ENCODE measurements at places on chromosomes 4 and X.

GRCh38 chrX:152245213-152245612 is 106.8 kb upstream of the MAGEA10 start:
- DNase-seq, result no peak

- DNase-seq, result no peak
These were observed 29.3 kb downstream of the CRMP1 start for GRCh38 chr4:5863461-5864113.

DNA sequence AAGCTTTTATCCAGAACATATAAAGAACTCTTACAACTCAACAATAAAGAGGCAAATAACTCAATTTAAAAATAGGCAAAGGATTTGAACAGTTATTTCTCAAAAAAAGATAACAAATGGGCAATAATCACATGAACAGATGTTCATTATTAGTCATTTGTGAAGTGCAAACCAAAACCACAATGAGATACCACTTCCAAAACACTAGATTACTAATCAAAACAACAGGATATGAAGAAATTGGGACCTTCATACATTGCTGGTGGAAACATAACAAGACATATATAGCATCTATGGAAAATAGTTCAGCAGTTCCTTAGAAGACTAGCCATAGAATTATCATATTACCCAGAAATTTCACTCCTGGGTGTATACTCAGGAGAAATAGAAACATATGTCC is 224.6 kb downstream of the FBXO8 start:
- DNase-seq, result no peak

DNA sequence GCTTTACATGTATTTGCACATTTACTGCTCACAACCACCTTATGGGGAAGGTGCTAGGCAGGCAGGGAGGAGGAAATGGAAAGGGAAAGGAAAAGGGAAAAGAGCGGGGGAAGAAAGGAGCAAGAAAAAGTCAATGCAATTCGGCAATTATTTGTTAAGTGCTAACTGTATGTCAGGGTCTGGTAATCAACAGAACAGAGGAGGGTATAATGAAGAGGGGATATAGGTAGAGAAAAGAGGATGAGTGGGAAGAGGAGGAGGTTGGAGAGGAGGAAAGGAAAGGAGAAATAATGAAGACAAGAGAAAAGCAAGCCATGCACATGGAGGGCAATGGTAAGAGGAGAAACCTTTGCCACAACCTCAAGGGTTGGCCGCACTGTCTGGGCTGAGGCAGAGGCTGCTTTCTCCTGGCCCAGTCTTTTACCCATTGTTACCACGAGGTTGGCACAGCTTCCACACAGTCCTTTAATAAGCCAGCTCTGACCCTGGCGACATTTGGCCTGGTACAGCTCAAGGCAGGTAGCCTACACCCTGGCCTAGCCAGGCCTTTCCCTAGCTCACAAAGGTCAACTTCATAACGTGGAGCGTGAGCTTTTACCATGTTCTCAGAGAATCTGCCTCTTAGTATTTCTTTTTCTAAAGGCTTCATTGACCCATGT is 836 bp downstream of the BTK start:
- DNase-seq, result no peak

GRCh38 chr4:113325876-113326615 is 276.6 kb downstream of the ANK2 start:
- no peak for DNase-seq

DNA sequence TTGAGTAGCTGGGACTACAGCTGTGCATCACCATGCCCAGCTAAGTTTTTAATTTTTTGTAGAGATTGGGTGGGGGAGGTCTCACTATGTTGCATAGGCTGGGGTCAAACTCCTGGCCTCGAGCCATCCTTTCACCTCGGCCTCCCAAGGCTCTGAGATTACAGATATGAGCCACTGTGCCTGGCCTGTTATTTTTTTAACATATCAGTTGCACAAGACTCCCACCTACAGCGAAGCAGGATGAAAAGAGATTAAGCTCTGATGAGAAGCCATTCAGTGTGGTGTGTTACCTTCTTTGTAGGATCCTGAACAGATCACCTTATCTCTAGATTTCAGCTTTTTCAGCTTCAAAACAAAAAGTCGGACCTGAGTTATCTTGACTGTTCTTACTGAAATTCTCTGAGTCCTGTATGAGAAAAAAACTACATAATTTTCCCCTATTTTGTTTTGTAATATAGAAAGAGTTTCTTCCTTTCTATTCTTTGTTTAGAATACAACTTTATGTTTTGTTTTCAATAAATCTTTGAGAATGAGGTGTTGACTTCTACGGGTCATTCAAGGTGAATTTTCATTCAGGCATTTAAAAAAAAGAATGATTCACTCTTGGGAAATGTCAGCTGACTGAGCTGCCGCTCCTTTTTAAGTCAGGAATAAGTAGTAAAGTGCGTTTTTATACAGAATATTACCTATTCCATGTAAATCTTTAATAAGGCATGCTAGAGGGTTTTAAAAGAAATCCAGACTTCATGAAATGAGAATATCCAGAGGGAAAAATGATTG is 134.6 kb downstream of the ARSF start:
- DNase-seq, result no peak

- no peak for DNase-seq
These were observed 239.6 kb upstream of the VCX start for GRCh38 chrX:7603387-7603786.

DNA sequence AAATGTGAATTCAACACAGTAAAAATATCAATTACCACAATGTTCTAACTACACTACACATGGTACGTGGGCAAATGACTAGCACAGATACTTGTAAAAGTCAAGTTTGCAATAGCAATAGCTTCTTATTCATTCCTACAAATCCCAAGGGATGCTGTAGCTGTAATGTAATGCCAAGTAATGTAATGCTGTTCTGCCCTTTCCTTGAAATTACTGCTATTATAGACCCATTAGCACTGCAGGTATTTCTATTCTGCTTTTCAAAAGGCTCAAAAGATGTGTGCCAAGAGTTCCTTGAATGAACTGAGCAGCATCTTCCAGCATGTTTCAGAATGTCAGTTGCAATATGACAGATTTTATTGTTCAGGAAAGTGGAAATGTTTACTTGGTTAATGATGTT is 129.9 kb upstream of the BANK1 start:
- no peak for DNase-seq

GRCh38 chr4:5383191-5383980 is 325.0 kb downstream of the EVC2 start:
- no peak for DNase-seq

GRCh38 chrX:115499112-115499805 is 61.7 kb upstream of the PLS3 start:
- DNase-seq, result no peak

DNA sequence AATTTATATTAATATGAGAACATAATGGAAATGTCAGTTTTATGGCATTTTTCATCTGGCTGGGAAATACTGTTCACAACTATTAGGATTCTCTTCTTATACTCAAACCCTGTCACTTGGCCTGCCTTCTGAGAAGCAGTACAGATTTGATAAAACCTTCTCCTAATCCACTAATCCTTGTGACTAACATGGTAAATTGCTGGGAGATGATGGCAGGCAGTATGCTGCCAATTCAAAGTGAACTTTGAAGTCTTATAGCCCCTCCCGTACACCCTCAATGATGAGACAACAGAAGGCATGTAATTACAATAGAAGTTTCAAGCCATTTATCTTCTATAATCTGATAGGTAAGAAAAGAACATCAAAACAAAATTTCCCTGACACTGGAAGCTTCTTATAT is 36.9 kb downstream of the PAQR3 start:
- DNase-seq, result no peak

GRCh38 chrX:53918702-53919101 is 125.6 kb downstream of the PHF8 start:
- DNase-seq, result no peak

DNA sequence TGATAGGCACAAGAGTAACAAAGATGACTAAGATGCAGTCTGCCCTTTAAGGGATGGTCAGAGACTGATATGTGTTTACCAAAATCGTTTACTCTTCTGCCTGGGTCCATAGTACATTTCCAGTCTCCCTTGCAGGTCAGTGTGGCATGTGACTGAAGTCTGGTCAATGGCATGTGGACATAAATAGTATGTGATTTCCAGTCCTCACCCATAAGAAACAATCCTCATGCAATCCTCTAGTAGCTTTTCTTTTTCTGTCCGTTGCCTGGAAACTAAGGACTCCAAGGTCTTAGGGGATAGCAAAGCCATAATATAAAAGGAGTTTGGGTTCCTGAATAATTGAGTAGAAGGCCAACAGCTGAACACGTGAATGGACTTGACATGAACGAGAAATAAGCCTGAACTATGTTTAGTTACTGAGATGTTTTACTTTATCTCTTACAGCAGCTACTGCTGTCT is 1.1 kb downstream of the SLC9B2 start:
- DNase-seq, result no peak

DNA sequence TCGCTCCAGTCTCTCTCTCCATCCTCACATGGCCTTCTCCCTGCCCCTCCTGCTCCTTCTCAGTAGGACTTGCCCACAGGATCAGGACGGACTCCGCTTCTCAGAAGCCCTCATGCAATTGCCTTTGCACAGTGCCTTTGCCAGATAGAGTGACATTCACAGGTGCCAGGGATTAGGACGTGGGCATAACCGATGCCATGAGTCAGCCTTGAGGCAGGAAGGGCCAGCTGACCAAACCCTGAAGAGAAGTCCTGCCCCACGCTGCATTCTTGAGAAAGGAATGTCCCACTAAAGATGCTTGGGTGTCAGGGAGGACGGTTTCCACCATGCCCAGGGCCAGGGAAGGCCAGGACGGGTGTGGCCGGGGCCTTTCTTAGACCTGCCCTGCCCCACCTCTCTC is 6.6 kb upstream of the GRPEL1 start:
- no peak for DNase-seq

DNA sequence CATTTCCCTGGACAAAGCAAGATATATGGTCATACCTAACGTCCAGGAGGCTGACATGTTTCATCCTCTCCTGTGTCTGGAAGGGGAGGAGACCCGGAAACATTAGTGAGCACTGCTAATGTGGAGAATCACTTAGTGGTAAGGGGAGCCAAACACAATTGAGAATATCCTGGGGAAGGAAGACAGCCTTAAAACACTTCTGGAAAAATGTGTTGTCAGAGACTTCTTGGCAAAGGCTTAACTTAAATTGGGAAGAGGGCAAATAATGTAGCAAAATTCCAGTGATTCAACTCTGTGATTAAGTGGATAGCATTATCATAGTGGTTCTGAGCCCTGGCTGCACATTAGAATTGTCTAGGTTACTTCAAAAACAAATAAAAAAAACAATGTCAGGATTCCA is 39.5 kb downstream of the SPARCL1 start:
- no peak for DNase-seq

GRCh38 chr4:83561381-83561780 is 25.5 kb downstream of the GPAT3 start:
- DNase-seq, result no peak

- DNase-seq, result no peak
These were observed 183.8 kb downstream of the PTTG2 start for GRCh38 chr4:38144031-38144430.

DNA sequence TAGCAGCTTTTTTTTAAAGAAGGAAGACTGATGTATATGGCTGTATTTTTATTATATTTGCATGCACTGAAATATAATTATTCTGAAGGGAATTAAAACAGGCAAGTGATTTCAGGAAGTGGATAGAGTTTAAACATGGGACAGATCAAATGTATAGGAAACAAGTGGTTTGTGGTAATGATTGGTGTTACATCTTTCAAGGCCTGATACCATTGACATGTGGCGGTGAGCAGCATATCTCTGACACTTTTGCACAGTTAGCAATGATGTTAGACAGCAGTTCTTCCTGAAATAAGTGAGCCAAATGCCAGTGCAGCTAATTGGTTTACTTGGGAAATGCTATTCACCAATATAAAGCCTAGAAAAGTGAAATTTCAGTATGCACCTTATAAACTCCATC is 272.1 kb downstream of the RPA4 start:
- DNase-seq, result no peak

- DNase-seq, result no peak
These were observed 20.2 kb downstream of the SHOX start for GRCh38 chrX:650811-651210.

- no peak for DNase-seq
These were observed 162.4 kb downstream of the UNC5C start for GRCh38 chr4:95386410-95386809.

DNA sequence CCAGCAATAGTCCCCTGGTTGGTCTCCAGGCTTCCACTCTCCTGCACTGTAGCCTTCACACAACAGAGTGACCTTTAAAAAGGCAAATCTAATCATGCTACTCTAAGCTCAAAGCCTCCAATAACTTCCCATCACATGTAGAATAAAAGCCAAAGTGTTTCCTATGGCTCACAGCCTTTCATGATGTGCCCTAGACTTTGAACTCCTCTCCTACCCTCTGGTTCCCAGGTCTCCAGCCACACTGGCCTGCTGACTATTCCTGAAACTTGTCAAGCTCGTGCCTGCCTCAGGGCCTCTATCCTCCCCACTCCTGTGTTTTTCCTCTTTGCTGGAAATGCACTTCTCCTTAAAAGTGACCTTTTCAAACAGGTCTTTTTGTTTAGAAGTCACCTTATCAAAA is 3.1 kb downstream of the MANBA start:
- no peak for DNase-seq

Data from effector CD4-positive, alpha-beta T cell (primary cell).